Anterior cingulate cortex (tissue), 58 donors: ENCODE measurements at places on chromosomes 13 and 19.

DNA sequence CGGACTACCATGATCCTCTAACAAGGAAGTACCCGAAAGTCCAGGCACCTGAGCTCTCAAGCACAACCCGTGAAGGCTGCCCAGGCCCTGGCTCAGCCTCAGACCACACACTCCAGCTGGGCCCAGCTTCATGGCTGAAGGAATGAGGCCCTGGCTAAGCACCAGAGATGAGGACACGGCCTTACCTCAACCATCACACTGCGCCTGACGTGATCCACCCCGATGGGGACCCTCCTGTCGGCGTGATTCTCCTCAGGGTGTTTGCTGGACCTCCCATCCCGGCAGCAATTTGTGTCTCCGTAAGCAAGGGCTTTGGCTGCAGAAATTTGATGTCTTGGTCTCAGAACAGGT is 56.5 kb downstream of the F2RL3 start:
- no peak for DNase-seq

- no peak for DNase-seq
Observed at GRCh38 chr19:34263745-34264237, 9.4 kb downstream of the GARRE1 start.

DNA sequence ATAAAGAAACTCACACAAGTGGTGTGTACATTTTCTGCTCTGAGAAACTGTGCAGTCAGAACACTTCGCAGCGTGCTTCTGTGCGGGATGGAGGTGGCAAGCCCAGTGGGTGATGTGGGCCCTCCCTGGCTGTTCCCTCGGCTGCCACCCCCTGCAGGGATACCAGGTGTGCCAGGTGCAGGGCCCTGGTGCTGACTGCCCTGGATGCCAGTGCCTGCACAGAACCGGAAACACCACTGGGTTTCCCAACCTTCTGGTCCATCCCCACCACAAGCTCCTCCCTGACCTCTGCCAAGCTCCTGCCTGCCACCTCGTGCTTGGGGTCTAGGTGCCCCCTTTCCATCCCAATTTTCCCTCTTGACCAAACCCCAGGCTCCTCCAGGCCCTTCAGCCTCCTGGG is 81.9 kb upstream of the MCF2L start:
- DNase-seq = no peak

DNA sequence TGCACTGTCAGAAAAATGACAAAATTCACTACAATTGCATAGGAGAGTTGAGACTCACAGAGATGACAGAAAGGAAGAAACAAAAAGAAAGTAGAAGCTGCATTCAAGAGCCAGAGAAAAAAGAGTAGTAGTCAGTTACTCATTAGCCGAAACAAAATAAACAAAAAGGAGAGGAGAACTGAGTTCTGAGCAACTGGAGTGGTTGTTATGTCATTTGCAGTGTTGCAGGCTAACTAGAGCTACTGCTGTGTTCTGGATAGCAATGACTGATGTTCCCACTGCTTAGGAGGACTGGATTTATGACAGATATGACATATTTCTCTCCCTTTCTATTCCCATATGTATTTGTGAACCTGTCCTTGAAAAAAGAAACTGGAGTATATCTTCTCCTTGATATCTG is 482.6 kb downstream of the RFC3 start:
- no peak for DNase-seq
